ENCODE measurements at places on chromosomes 13 and 19.

GRCh38 chr19:33960566-33960965 is 163.9 kb downstream of the KCTD15 start:
- no peak for DNase-seq

DNA sequence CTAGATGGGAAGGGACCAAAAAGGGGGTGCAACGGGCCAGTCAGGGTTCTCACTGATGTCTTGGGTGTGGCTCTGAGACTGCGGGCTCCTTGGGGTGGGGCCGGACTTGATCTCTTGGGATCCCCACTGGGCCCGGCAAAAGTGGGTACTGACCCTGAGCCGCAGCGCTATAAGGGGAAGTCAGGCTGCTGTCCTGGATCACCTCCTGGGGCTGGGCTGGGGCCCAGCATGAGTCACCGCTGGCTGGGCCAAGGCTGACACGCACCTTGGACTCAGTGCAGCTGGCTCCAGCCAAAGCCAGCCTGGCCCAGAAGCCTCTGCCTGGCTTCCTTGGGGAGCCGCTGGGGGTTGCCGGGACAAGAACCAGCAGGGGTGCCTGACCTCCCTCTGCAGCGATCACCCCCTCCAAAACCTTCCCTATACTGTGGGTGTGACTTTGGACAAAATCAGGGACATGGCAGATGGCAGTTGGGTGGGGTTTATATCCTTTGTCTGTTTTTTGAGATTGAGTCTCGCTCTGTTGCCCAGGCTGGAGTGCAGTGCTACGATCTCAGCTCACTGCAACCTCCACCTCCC is 617 bp upstream of the IQCN start:
- peak; percentile 95 for DNase-seq

DNA sequence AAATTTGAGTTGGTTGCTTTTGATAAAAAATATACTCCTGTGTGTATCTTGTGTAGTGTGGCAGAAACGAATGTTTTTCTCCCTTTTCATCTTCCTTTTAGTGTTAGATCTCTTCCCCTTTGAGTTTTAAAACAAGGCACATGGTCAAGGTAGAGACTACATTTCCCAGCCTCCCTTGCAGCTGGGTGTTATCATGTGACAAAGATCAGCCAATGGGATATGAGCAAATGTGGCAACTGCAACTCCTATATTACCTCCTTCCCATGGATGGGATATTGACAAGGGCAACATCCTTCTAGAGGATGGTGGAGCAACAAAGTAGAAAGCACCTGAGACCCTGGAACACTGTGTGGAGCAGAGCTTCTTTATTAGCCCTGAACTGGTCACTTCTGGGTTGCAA is 42.4 kb downstream of the ADGRE3 start:
- DNase-seq: peak; percentile 2

GRCh38 chr19:7072541-7072940 is 3.0 kb downstream of the ZNF557 start:
- DNase-seq: no peak

DNA sequence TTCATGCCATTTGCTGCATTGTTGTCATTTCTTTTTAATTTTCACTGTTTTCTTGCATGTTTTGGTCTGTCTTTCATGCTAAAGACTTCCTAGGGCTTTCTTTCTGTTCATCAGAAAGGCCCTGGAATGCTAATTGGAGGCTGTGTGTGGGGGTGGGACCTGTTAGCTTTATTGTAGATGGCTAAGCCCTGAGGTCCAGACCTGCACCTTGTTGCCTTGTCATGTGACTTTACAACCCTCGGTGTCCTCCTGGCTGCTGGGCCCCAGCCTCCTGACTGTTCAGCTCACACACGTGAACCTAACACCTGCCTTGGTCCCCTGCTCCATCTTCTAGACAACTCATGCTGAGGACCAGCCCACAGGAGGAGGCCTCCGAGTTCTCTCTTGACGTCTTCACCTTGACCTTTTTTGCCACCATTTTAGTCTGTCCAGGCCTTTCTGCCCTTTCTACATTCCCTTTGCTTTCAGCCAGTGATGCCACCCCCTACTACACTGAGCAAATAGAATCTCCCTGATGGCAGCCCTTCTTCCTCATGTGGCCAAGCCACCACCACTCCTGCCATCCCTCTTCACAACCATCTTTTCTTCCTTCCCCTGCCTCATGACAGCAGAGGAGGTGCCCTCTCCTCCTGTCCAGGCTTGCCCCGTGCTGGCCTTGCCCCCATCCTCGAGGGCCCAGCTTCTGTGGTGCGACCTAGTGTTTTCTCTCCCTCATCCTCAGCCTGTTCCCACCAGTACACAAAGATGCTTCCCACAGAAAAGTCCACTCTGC is 41.4 kb upstream of the GPI start:
- no peak for DNase-seq

GRCh38 chr13:98452851-98453843 is 123.8 kb downstream of the STK24 start:
- peak; percentile 29 for DNase-seq

DNA sequence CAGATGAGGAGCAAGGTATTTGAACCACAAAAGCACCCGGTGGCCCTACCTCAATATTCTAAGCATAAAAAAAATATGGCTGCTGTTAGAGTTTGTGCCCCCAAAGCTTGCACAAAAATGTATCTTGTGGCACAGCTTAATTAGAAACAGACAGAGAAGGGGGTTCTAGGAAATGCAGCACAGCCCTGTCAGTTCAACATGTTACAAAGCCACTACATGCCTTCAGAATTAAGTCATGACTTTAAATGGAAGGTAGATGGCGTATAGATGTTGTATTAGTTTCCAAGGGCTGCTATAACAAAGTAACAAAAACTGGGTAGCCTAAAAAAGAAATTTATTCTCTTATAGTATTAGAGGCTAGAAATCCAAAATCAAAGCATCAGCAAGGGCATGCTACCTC is 703.8 kb downstream of the DIAPH3 start:
- peak; percentile 22 for DNase-seq

DNA sequence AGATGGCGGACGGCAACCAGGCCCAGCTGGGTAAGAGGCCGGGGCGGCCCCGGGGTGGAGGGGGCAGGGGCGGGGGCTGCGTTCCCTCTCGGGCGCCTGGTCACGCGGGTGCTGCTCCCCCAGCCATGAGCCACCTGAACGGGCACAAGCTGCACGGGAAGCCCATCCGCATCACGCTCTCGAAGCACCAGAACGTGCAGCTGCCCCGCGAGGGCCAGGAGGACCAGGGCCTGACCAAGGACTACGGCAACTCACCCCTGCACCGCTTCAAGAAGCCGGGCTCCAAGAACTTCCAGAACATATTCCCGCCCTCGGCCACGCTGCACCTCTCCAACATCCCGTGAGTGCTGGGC is 11.1 kb downstream of the PTBP1 start:
- no peak for DNase-seq

DNA sequence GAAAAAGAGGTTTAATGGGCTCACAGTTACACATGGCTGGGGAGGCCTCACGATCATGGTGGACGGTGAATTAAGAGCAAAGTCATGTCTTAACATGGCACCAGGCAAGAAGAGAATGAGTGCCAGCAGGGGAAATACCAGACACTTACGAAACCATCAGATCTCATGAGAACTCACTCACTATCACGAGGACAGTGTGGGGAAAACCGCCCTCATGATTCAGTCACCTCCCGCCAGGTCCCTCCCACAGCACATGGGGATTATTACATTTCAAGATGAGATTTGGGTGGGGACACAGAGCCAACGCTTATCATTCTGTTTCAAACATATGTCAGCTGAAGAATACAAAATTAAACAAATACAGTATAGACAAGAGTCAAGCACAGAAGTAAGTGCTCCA is 165.1 kb downstream of the PCCA start:
- no peak for DNase-seq

DNA sequence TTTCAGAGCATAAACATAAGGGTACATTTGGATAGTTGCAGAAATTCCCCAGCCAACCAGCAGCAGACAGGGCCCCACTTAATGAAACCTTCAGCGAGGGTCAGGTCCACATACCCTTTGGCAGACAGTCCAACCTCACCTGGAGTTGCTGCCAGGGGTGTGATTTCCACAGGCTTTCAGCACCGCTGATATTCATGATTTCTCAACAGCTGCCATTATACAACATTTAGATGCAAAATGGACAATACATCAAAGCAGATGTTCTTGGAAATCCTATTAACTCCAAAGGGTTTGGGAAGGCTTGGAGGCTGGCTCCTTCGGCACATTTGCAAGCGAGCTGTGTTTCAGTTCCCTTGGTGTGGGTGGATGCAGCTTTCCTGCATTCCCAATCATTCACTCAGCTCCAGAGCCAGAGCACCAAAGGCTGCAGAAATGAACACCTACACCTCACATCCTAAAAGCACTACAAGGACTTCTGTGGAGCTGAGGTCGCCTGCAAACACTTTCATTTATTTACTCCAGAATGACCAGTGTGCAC is 147.2 kb upstream of the VSTM2B start:
- no peak for DNase-seq

GRCh38 chr13:113741191-113741668 is 17.8 kb upstream of the TMEM255B start:
- DNase-seq: no peak

DNA sequence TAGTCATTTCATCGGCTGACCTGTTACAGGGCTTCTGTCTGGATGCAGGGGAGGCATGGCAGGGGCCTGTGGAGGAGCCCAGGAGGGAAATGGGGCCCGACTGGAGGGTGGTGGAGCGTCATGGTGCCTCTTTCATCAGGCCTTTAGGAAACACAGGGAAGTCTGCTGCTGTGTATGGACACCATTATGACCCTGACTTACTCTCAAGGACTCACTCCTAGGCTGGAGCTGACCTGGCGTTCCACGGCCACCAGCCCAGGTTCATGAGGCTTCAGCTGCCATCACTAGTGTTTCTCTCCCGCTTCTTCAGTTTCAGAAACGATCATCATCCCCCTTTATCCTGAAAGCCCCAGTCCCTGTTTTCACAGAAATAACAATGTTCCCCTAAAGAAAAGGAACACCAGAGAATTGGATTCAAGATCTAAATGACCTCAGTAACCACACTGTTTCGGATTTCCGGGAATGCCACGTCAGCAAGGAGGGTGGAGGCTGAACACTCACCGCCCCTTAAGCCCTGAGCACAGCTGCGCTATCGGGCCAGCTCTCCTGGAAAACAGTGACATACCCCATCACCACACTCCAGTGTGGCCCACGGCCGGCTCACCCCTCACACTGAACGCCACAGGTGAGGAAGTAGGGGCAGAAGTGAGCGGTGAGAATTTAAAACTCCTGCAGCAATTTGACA is 67.6 kb downstream of the SOX1 start:
- DNase-seq: no peak

GRCh38 chr19:19627621-19628500 is at the start of gene LPAR2:
Gene LPAR2 (minus strand): TSS chr19:19628220. CDS start chr19:19627275, 945 bp downstream.
- peak; percentile 28 for DNase-seq

DNA sequence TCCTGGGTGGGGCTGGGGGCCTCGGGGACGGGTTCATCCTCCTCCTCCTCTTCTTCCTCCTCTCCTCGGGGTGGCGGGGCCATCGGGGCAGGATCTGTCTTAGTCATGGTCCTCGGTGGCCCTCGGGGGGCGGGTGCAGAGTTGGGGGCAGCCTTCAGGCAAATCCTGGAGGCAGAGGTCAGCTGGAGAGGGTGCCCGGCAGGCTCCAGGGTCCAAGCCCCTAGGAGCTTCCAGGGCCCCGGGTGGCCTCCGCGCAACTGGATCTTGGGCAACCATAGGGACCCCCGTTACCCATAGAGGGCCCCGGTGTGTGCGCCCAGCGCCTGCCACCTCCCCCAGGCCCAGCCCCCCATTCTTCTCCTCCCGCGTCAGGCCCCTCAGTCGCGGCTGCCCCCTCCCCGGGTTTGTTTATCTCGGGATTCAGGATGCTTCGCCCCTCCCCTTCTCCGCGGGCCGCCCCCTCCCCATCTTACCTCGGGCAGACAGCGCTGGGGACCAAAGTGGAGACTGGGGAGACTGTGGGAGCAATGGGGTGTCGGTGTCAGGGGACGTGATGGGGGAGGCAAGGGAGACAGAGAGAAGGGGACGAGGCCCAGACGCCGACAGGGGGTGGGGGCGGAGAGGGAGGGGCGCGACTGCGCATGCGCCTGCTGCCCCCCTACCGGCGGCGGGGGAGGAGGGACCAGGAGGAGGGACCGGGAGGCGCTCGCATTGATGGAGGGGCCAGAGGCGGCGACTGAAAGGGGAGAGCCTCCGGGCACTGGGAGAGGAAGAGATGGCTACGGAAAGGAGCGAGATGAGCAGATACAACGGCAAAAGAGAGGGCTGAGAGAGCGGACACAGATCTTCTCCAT is at the start of gene CLIP3:
Gene CLIP3 (minus strand): TSS at position 623 of the 854 bp plus-strand sequence. CDS start 516 bp downstream, at position 107.
- peak; percentile 90 for DNase-seq

GRCh38 chr19:18017275-18018083 is 9.5 kb downstream of the ARRDC2 start:
- DNase-seq: no peak

DNA sequence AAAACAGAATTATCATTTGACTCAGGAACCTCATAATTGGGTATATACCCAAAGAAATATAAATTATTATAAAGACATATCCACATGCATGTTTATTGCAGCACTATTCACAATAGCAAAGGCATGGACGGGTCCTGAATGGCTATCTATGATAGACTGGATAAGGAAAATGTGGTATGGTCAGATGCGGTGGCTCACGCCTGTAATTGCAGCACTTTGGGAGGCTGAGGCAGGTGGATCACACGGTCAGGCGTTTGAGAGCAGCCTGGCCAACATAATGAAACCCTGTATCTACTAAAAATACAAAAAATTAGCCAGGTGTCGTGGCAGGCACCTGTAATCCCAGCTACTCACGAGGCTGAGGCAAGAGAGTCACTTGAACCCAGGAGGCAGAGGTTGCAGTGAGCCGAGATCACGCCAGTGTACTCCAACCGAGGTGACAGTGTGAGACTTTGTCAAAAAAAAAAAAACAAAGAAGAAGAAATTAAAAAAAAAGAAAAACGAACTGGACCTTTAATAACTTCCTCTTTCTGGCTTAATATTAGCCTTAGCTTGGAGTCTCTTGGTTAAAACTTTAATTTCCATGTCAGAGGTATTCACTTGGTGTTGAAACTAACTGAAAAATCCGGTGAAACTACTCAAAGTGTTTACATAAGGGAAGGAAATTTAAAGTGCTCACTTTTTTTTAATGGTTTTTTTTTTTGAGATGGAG is 104.4 kb downstream of the ZNF486 start:
- DNase-seq: no peak

- peak; percentile 57 for DNase-seq
Measured at GRCh38 chr19:47228168-47228936, 2.6 kb downstream of the BBC3 start.

DNA sequence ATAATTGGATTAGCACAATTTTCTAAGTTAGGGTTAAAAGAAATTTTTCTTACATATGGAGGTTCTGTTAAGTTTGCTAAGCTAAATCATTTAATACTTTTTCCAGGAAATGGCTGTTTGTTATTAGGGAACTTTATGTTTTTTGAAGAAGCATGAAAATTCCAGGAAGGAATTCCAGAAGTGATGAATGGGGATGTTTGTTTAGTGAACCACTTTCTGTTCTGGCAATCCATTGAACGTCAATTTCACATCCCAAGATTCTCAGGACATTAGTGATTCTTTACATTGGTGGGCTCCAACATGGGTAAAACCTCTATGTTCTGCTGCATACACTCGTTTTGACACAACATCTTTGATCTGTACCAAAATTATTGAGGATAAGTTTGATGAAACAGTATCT is 534.4 kb downstream of the IRS2 start:
- DNase-seq: no peak

- peak; percentile 100 for DNase-seq
Measured at GRCh38 chr19:17309198-17309964, at the start of gene DDA1. Gene DDA1 (plus strand): TSS chr19:17309563. CDS start chr19:17309655, 92 bp downstream.

Measured in adipocyte (in vitro differentiated cells).